GM12892 (cell line): ENCODE measurements at places on chromosomes 16 and 17.

DNA sequence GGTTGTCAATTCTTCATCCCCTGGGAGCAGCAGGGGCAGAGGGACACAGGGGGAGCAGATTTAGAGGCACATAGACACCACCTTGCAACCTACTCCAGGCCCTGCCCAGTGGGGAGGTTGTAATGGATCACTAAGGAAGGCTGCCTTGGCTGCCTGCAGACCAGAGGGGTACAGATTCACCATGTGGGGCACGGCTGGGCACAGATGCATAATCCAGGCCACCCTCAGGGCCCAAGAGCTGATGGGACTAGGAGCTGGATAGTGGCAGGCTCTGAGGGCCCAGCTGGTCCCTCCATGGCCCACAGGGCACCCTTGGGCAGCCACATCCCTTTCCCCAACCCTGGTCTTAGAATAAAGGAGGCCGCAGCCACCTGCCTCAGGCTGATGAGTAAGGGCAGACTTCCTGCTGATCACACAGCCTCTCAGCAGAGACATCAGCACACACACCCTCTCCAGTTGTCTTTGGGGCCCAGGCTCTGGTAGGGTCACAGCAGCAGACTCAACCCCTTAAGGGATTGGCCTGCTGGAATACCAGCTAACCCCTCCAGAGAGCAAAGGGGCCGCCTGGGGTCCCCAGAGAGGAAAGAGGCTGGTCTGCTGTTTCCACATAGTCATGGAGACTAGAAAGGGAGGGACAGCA, 224.9 kb downstream of the GSG1L start:
- no peak for DNase-seq

GRCh38 chr17:73940511-73940910, 263.0 kb upstream of the RPL38 start:
- no peak for DNase-seq

DNA sequence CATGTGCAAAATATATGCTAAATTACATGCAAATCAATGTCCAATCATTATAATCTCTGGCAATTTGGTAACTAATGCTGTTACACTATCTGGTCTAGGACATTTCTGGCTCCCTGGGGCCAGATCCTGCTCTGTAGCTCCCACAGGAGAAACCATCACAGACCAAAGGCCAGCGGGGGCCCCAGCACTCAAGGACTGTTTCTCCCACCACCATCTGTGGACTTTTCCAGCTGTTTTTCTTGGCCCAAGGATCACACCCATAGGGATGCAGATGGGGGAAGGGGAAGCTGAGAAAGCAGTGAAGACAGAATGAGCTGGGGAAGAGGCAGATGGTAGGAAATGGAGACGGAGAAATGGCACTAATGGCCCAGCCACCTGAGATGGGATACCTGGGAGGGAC, at the start of gene HIGD1B:
TSS of gene HIGD1B (plus strand) at position 298 of the 400 bp plus-strand sequence. CDS start 270 bp downstream, outside the sequence.
- no peak for DNase-seq

DNA sequence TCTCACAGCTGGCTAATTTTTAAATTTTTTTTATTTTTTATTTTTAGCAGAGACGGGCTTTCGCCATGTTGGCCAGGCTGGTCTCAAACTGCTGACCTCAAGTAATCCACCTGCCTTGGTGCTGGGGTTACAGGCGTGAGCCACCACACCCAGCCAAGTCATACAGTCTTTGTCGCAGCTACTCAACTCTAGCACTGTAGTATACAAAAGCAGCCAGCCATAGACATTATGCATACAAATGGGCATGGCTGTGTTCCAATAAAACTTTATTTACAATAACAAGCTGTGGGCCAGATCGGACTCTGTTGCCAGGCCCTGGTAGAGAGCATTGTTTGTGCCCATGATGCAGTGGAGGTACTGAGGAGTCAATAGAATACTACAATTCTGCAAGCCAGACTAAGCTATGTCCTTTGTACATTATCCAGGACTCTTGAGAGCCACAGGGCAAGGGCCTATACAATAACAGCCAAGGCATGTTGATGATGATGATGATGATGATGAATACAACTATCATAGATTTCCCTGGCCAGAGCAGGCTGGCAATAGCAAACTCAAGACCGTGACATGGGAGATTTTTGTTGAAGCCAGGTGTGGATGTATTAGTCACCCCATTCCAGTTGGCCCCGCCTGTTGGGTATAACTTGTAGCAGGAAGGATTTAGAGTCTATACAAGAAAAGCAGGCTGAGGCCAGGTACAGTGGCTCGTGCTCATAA, 101.8 kb downstream of the MYH11 start:
- no peak for DNase-seq

GRCh38 chr16:84940670-84941551, 70.4 kb downstream of the ZDHHC7 start:
- DNase-seq, result no peak

- no peak for DNase-seq
These were observed 48.6 kb upstream of the XYLT1 start for GRCh38 chr16:17519101-17519955.

GRCh38 chr17:13729466-13730134, 127.9 kb upstream of the HS3ST3A1 start:
- DNase-seq, result no peak

DNA sequence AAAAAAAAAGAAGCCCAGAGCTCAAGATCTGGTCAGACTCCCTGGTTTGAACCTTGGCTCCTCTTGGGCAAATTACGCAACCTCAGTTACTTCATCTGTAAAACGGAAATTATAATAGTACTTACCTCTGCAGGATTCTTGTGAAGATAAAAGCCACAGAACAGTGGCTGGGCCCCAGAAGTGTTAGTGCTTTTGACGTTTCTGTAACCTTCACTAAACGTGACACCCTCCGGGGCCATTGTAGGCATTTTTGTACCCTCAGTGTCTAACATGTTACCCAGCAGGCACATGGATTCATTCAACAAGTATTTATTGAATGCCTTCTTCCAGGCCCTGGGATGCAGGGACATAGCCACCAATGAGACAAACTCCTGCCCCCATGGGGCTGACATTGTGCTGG, 58.0 kb downstream of the PITPNC1 start:
- no peak for DNase-seq
